Stimulated activated naive CD4-positive, alpha-beta T cell treated with Interleukin-2 at 50 U/mL for 16 hours (primary cell): ENCODE measurements at places on chromosomes 12 and 14.

DNA sequence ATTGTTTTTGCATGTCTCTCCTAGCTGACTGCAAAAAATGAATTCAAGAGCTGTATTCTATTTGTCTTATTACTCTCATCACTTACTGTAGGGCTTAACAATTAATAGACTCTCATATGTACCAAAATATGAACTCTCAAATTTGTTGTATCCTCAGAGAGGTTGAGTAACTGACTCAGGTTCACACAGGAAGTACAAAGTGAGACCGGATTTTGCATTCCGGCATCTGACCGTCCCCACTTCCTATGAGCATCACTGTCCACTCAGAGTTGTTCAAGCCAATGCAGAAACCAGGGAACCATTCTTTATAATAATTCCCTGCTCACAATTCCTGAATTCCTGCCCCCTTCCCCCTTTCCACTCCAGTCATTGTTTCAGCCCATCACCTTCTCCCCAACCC is 113.3 kb upstream of the AMIGO2 start:
- DNase-seq, result no peak

GRCh38 chr12:30043151-30043847 is 259.6 kb upstream of the TMTC1 start:
- DNase-seq, result no peak

- no peak for DNase-seq
Observed at GRCh38 chr14:101709962-101710931, 51.3 kb upstream of the PPP2R5C start.

GRCh38 chr12:79329933-79330332 is 360.8 kb downstream of the PAWR start:
- DNase-seq, result no peak

DNA sequence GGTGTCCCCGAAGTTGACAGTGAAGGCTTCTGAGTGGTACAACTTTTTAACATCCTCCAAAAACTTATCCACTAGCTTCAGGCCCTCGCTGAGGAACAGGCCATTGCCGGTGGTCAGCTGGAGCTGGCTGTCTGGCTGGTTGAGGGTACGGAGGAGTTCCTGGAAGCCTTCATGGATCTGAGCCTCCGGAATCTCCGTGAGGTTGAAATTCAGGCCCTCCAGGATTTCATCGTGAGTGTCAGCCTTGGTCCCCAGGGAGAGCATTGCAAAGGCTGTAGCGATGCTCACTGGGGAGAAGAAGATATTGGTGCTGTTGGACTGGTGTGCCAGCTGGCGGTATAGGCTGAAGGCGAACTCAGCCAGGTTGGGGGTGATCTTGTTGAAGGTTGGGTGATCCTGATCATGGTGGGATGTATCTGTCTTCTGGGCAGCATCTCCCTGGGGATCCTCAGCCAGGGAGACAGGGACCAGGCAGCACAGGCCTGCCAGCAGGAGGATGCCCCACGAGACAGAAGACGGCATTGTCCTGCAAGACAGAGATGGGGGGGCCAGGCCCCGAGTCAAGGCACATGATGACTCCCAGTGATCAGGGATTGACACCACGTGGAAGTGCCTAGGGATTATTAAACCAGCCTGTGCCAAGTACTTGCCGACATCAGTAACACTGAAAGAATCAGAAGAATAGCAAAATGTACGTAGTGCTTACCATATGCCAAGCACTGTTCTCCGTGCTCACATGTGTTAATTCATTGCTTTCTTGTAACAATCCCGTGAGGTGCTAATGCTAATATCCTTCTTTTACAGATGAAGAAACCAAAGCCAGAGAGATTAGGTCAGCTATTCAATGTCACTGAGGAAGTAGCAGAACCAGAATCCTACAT is 5.4 kb downstream of the SERPINA1 start:
- DNase-seq, result no peak

GRCh38 chr12:132131229-132131628 is 12.9 kb downstream of the DDX51 start:
- DNase-seq, result no peak
